ENCODE measurements at places on chromosomes 6 and 20. TPM values are rescaled to one million over a fixed set of nuclear protein-coding genes. Genes with fewer than 3 reads are reported as not detected.

The NOX3 gene
- total RNA-seq, result not detected

The RNF182 gene
- 1.1 TPM for total RNA-seq

The SLA2 gene
- total RNA-seq, result 0.39 TPM

The ZC3H12D gene
- total RNA-seq, result 0.99 TPM

The GABRR1 gene
- 0.20 TPM for total RNA-seq

The FOXQ1 gene
- 2.2 TPM for total RNA-seq

Measured in skin of body (tissue), 3 donors.